ENCODE measurements at places on chromosomes 3 and 15. TPM values are rescaled to one million over a fixed set of nuclear protein-coding genes. Genes with fewer than 3 reads are reported as not detected.

GRCh38 chr3:163957072-163957471, 1121.2 kb downstream of the SI start:
- H3K36me3 ChIP-seq: no peaks in the 10 kb centered on the region
- no peak overlapping the region for H3K4me3 ChIP-seq
- no peak for DNase-seq
- no peaks in the 10 kb centered on the region for H3K27me3 ChIP-seq

Gene CMTM8
- total RNA-seq: 6.4 TPM

- H3K4me3 ChIP-seq: no peak overlapping the region
- no peaks in the 10 kb centered on the region for H3K27me3 ChIP-seq
- H3K36me3 ChIP-seq: no peaks in the 10 kb centered on the region
Measured at GRCh38 chr15:73240866-73241499, 127.8 kb downstream of the HCN4 start.

DNA sequence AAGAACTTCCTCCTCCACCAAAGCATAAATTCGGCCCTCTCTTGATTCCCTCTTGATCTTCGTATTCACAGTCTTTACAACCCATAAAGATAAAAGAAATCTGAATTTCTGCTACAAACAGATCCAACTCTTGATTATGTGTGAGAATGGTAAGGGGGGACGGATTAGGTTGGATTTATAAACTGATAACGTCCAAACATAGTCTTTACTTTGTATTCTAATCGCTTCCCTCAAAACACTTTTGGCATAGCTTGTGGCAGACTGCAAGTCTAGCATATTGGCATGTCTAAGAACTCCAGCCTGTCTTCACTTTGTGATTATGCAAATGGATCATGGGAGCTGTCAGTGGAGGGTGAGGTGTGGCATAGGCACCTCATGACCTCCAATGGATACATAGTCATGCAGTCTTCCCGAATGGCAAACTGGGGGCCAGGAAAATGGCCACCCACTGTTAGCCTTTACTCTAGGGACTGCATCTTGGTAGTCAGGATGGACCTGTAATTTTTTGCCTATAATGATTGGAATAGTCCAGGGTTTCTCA, 24.3 kb upstream of the GPR171 start:
- H3K36me3 ChIP-seq: no peaks in the 10 kb centered on the region
- no peaks in the 10 kb centered on the region for H3K27me3 ChIP-seq
- no peak for DNase-seq
- no peak overlapping the region for H3K4me3 ChIP-seq
- no peak overlapping the region for H3K27ac ChIP-seq
- peaks cover 16% of the 10 kb centered on the region for H3K4me1 ChIP-seq

DNA sequence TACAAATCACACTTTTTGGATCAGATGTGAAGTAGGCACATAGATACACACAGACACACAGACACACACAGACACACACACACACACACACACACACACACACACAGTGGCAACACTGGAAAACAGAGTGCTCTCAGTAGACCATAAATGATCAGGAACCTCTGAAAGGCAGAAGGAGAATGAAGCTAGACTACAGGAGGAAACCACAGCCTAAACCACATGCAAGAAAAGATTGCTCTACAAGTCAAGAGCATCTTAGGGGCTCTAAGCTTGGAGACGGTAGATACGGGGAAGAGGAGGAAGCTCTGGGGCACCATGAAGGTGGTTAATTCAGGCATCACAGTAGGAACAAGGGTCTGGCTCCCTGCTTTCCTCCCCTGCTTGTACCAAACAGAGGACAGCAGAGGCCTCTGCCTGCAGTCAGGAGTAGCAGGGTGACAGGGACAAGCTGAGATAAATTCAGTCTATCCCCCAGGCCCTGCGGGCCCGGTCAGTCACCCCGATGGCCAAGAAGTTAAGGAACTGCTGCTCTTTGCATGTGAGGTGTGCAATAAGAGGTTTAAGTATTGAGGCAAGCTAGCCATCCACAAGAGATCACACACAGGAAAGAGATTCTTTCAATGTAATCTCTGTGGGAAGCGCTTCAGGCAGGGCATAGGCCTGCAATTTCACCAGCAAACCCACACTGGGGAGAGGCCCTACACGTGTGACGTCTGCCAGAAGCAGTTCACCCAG, 23.5 kb upstream of the ARPIN start:
- H3K36me3 ChIP-seq: no peaks in the 10 kb centered on the region
- no peak overlapping the region for H3K27ac ChIP-seq
- no peaks in the 10 kb centered on the region for H3K27me3 ChIP-seq
- H3K4me3 ChIP-seq: no peak overlapping the region
- no peak for DNase-seq

Gene IGSF10
- 0.65 TPM for total RNA-seq

DNA sequence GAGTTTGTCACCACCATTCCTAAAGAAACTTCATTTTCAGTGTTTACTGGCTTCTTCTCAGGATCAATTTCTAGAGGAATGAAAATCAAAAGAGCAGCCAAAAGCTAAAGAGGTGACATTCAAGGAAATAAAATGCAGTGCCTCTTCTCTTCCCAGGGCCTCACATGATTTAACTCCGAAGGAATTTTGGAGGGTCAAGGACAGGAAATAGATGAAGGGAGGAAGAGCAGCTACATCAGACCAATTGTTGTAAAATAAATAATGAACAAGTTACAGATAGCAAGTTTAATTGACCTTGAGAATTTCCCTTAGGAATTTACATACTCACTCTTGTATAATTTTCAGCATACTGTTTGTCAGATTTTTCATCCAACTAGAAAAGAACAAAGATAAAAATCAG, 78.1 kb downstream of the LRRFIP2 start:
- no peaks in the 10 kb centered on the region for H3K36me3 ChIP-seq
- DNase-seq: no peak
- no peaks in the 10 kb centered on the region for H3K27me3 ChIP-seq
- H3K27ac ChIP-seq: no peak overlapping the region
- H3K4me1 ChIP-seq: peaks cover 11% of the 10 kb centered on the region

Data from liver (tissue), 10 donors.